Adrenal gland (tissue), 19 donors: ENCODE measurements at places on chromosomes 11 and 22.

DNA sequence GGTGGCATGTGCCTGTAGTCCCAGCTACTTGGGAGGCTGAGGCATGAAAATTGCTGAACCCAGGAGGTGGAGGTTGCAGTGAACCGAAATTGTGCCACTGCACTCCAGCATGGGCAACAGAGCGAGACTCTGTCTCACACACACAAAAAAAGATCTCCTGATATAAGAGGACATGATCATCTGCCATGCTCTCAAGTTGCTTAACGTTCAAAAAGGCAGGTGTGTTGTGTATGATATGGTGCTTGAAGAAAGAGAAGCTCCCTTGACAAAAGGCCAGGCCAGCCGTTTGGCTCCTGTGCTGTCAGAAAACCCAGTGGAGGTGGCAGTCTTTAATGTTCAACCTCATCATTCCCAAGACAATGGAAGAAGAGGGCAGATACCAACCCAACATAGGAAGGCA is 117.3 kb upstream of the PLET1 start:
- no peak for DNase-seq

- DNase-seq: no peak
Measured at GRCh38 chr22:41340357-41340756, 39.0 kb downstream of the ZC3H7B start.

DNA sequence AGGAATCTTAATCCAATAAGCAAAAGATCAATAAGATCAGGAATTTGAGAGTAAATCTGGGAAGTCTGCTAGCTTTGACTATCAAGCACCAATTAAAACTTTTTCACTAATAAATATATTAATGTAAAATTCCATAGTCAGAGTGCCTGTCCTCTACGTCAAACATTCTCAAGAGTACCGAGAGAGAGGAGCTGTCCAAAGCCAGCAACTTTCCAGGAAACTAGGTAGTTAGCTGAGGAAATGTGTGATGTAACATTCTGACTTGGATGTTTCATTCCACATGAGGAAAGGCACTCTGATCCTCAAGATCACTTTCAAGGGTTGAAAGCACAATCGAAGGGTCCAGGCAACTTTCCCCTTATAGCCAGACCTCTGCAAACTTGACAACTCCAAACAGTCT is 113.2 kb downstream of the STK33 start:
- no peak for DNase-seq

DNA sequence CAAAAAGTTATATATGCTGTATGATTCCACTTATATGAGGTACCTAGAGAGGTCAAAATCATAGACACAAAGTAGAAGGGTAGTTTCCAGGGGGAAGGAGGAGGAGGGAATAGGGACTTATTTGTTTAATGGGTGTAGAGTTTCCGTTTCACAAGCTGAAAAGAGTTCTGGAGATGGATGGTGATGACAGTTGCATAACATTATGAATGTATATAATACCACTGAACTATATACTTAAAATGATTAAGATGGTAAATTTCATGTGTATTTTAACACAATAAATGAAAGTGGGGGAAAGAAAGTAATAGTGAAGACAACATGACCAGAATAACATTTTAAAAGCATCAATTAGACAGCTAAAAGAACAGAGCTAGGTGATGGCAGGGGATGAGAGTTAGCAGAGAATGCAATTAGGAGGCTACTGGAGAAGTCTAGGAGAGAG is 51.2 kb downstream of the MRTFA start:
- DNase-seq: no peak

GRCh38 chr11:75024764-75025211 is 36.1 kb downstream of the NEU3 start:
- peak; percentile 73 for DNase-seq

GRCh38 chr22:37288521-37288920 is 6.2 kb downstream of the CYTH4 start:
- no peak for DNase-seq

GRCh38 chr11:82908311-82908710 is 6.8 kb downstream of the DDIAS start:
- no peak for DNase-seq

- DNase-seq: no peak
Measured at GRCh38 chr11:5631969-5632635, 7.3 kb downstream of the TRIM34 start.

DNA sequence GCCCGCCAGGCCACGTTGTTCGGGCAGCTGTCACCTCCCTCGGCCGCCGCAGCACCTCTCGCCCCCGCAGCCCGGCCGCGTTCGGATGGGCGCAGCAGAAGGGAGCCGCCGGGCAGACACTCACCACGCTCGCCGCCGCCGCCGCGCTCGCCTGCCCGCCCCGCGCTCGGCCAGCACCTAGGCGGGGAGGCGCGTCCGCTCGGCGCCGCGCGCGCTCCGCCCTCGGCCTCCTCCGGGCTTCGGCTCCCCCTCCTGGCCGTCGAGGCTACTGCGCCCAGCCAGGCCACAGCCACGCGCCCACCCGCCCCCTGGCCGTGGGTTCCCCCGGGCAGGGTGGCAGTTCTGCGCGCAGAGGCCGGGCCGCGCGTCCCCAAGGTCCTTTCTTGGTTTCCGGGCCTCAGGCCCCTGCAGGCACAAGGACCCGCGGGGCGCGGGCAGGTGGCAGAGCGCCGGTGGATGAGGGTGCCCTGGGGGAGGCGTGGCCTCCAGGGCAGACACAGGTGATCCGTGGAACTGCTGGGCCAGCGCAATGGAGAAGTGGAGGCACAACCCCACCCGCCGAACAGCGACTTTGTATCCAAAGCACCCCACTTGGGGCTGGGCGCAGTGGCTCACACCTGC is at the start of gene SLC25A22:
Gene SLC25A22 (minus strand): TSS at position 189 of the 621 bp plus-strand sequence. CDS start 3,275 bp downstream, outside the sequence.
- peak; percentile 77 for DNase-seq

- no peak for DNase-seq
Measured at GRCh38 chr11:78363024-78363619, 54.5 kb downstream of the GAB2 start.

GRCh38 chr11:72899238-72899637 is 85.0 kb downstream of the ATG16L2 start:
- DNase-seq: no peak

DNA sequence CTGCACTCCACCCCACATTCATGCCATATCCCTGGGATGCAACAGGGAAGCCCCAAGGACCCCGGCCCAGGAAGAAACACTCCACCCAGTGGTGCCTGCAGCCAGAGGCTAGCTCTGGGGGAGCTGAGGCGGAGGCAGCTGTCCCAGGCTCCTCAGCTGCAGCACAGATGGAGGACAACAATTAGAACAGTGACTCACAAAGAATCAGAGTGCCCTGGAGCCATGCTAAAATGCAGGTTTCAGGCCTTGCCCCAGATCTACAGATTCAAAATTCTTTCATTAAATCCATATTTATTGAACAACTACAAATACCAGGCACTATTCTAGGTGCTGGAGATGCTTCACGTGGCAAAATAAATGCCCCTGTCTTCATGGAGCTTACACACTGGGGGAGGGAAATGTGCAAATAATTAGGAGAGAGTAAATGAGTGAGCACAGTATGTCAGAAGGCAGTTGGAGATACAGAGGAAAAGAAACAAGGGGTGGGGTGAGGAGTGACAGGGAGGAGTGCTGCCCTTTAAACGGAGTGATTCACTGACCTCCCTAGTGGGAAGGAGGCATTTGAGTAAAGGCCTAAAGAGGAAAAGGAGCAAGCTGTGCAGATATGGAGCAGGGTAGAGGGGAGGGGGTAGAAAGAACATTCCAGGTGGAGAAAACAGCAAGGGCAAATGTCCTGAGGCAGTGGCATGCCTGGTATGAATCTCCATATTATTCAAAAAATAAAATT is 73.3 kb upstream of the CSNK2A3 start:
- no peak for DNase-seq

- peak; percentile 73 for DNase-seq
Measured at GRCh38 chr11:71080239-71081097, 171.9 kb downstream of the SHANK2 start.

DNA sequence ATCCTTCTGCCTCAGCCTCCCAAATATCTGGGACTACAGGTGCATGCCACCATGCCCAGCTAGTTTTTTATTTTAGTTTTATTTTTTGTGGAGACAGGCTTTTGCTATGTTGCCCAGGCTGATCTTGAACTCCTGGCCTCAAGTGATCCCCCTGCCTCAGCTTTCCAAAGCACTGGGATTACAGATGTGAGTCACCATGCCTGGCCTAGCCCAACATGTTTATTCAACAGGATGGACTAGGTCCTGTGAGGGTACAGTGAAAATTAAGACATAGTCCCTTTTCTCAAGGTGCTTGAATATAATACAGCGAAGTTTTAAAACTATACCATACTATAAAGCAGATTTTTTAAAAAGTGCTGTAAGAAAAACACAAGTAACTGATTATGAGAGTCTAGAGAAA is 45.2 kb upstream of the EED start:
- DNase-seq: no peak

GRCh38 chr11:111230122-111230465 is 15.4 kb upstream of the POU2AF2 start:
- no peak for DNase-seq

GRCh38 chr11:131980888-131981668 is 610.7 kb downstream of the NTM start:
- no peak for DNase-seq

GRCh38 chr22:38757464-38757757 is 1.6 kb upstream of the SUN2 start:
- no peak for DNase-seq

DNA sequence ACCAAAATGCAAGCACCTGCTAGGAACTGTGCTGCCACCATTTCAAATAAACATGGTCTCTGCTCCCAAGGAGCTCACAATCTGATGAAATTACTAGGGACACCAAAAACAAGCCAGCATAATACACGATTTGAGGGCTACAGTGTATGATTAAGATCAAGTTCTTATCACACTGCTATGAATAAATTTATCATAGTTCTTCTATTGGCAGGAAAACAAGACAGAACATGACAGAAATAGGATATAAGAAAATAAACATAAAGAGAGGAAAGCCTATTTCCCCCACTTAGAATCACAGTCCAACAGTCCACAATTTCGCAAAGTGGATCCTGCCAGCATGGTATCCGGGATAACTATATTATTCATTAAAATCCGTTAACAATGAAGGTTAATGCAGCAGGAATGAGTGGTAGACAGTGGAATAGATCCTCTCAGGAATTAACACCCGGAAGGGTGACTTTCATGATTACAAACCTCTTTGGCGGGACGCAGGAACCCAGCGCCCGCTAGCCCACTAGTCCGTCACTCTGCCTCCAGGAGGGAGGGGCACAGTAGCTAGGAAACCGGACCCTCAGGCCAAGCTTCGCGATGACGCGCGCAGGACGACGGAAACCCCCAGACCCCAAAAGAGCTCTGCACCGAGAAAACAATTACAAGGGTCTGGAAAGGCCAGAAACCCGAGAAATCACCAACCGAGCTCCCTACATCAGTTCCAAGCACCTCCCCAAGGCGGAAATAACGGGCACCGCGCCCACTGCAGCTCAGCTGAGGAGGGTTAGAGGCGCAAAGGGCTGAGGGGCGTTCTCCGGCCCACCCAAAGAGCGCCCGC is 607 bp downstream of the CCDC82 start:
- no peak for DNase-seq

DNA sequence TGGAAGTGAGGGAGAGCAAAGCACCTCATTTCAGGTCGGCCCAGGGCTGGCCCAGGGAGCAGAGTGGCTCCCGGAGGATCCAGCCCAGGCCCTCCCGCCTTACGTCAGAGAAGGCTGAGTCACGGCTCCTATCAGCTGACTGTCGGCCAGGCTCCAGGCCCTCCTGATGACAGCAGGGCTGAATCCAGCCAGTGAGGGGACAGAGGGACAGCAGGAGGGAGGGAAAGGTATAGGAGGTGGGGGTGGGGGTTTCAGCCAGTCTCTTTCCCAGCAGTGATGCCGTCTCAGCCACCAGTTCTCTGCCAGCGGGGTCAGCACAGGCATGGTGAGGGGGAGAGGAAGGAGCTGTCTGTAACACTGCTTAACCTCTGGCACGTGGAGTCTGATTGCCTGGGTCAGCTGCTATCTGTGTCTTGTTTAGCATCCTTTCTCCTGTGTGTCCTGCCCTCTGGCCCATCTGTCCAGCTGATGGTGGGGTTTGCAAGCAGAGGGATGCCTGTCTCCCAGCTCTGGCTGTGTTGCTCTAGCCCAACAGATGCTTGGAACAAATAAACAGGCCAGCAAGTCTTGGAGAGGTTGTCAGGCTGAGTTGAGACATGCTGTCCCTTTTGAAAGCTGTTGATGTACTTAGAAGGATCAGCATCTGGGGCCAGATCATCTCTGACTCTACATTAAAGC is 74.0 kb downstream of the ADAMTS15 start:
- peak; percentile 91 for DNase-seq

DNA sequence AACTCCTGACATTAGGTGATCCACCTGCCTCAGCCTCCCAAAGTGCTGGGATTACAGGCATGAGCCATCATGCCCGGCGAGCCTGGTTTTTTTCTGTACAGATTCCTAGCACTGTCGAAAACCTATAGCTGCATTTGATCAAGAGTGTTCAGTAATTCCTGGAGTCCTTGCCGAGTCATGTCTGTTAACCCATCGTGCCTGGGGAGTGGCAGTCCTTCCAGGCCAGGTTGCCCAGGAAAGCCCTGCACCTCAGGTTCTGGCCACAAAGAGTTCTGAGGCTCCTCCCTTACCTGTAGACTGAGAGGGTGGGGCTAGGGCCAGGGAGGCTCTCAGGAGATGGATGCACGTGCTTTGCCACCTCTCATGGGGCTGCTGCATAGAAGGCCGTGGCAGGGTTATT is 17.0 kb downstream of the YDJC start:
- no peak for DNase-seq

DNA sequence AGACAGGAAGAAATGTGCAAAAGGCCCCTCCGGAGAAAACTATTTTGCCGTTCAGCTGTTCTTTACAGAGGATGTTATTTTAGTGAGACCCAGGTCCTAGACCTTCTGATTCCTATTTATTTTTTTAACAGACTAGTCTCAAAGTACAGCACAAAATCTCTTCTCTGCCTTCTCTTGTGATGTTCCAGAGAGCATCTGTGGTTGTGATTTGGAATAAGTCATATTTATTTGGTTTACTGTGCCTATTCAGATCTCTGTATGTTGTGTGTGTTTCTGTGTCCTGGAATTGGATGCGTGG is 20.1 kb downstream of the LHFPL7 start:
- no peak for DNase-seq

- no peak for DNase-seq
Measured at GRCh38 chr11:134144744-134145143, 75.9 kb downstream of the JAM3 start.

GRCh38 chr11:2566223-2567025 is 121.6 kb downstream of the KCNQ1 start:
- peak; percentile 65 for DNase-seq

DNA sequence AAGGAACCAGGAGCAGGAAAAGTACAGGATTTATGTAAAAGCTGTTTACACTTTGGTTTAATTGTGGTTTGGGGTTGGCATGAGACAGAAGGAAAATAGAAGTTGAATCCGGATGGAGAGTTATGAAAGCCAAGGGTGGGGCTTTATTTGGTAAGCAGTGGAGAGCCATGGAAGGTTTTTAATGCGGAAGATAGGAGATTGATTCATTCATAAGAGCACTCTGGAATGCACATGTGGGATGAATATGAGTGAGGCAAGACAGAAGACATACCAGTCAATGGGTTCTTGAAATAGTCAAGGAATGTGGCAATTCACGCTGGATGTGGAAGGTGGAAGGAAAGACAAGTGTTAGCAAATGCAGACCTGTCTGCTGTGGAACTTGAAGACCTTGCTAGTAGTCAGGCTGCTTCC is 9.3 kb upstream of the GLB1L3 start:
- DNase-seq: no peak
